NCI-H187 treated with DMSO at 0.1 percent for 48 hours (cell line): ENCODE measurements at places on chromosomes 16 and 17.

DNA sequence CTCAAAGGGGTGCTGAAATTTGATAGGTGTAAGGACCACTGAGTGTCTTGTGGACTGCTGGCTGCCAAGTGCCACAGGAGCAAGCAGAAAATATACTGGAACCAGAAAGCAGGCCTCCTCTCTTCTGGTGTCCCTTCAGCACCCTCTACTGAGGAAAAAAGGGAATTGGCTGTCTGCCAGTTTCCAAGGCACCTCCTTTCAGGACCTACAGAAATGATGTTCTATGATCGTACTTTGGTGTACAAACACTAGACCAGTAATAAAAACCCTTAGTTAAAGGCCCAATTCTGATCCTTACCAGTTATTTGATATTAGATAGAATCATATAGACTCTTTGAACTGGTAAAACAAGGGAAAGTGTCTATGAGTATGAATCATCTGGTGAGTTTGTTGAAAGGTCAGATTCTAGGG lies 35.8 kb upstream of the BCAS3 start:
- no peak for DNase-seq

DNA sequence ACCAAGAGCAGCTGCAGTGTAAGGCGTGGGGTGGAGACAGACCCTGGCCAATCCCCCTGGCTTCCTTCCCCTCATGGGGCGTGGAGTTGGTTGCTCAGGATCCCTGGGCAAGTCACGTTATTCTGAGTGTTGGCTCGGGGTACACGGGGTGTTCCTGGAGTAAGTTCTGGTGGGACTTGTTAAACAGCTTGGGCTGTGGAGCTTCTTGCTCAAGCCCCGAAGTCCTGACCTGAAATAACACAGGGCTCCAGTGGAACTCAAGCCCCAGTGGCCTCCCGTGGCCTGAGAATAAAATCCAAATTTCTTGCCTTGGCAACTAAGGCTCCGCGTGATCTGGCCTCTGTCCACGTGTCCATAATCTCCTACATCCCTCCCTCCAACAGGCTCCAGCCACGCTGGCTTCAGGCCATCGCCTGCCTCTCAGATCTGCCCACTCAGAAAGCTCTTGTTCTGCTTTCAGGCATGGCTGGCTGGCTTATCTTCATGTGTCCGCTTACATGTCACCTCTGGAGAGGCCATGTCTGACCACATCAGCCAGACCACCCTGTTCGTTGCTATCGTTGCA lies 49.3 kb upstream of the BCO1 start:
- no peak for DNase-seq

- DNase-seq, result no peak
Observed at GRCh38 chr16:53266156-53266555, 168.1 kb upstream of the RBL2 start.

GRCh38 chr17:53749178-53749577 lies 73.5 kb upstream of the KIF2B start:
- DNase-seq, result no peak

DNA sequence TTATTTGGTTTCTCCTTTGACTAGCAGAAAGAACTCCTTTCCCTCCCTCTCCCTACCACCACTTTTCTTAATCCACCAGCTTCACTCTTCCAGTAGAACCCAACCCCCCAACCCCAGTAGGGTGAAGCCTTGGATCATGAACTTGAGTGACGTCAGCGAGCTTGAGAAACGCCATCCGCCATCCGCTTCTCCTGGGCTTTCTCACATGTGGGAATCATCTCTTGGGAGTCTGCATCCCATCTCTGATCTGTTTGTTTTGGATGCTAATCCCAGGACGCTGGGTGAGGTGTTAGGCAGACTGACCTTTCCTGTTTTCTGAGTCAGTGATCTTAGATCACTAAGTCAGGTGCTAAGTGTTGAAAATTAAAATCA lies 16.0 kb upstream of the SOX9 start:
- DNase-seq, result no peak

- no peak for DNase-seq
Observed at GRCh38 chr17:1577182-1577581, 14.6 kb upstream of the PITPNA start.

DNA sequence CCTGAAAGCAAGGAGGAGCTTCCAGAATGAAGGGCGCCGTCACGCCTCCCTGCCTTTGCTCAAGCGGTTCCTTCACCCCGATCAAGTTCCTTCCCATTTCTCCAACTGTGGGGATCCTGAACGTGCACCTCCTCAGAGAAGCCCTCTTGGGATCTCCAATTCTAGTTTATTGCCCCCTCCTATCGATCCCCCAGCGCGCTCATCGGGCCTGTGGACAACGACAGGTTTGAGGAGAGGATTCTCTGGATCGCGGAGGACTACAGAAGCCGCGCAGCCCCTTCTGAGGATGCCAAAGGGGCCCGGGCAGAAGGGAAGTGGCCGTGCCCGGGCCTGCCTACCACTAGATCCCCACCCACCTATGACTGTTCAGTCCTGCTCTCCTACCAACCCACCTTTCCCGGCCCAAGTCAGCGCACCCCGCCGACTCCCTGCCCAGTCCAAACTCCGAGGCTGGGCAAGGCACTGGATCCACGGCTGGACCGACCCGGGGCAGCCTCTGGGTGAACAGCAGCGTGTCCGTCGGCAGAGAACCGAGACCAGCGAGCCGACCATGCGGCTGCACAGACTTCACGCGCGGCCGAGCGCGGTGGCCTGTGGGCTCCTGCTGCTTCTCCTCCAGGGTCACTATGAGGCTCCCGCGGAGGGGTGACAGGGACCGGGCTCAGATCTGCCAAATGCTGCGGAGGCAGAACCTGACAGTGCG lies 12.8 kb upstream of the CES3 start:
- no peak for DNase-seq

- DNase-seq, result no peak
Observed at GRCh38 chr17:45383003-45383402, 49.7 kb downstream of the ARHGAP27 start.

GRCh38 chr16:1579214-1579613 lies 32.7 kb downstream of the IFT140 start:
- DNase-seq, result no peak

- no peak for DNase-seq
Observed at GRCh38 chr16:58940609-58941008, 206.5 kb upstream of the GOT2 start.

DNA sequence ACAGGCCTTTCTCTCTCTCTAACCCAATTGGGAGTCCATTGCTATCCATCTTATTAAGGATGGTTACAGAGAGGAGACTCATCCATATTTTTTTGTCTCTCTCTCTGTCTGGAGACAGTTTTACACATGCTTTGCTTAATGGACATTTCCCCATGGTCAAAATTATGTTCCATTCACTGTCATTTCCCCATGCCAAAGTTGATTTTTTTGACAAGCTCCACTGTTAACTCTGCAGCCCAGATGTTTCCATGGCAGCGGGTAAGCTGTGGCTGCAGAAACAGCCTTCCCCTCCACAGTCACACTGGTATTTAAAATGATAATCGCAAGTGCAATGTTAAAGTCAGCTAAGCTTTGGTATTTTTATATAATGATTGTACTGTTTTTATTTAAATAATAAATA lies 63.9 kb upstream of the HLF start:
- no peak for DNase-seq

- DNase-seq, result no peak
Observed at GRCh38 chr17:14904386-14904785, 360.7 kb downstream of the PMP22 start.

DNA sequence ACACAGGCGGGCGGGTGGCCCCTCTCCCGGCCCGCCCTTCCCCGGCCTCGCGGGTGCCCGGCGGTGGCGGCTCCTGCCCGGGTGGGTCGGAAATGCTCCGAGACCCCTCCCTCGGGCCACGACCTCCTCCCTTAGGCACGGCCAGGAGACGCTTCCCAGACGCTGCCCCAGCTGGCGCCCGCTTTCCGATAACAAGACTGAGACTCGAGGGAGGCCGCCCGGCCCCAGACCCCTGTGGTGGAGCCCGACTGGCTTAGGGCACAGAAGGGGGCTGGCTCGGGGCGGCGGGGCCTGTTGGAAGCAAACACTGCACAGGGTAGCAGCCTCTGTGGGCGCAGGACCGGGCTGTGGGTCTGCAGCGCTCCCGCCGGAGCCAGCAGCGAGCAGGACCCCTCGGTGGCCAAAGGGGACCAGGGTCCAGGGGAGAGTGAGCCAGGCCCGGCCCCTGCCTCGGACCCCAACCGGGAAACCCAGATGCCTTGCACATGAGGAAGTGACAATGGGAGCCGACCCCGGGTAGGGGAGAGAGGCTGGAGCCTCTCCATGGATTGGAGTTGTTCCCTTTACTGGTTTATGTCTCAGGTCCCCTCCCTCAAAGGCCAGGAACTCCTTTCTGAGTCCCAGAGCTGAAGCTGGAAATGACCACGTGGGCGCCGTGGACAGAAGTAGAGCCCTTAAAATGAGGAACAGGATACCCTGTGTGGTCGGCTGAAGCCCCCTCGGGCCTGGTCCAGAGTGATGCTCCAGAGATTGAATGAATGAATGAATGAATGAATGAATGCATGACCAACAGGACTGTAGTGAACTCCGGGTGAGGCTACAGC lies 19.8 kb upstream of the ADCY7 start:
- no peak for DNase-seq

GRCh38 chr17:46733837-46734475 lies 84.5 kb downstream of the WNT3 start:
- no peak for DNase-seq

GRCh38 chr17:76268015-76268749 lies 3.0 kb downstream of the UBALD2 start:
- no peak for DNase-seq

- DNase-seq, result no peak
Observed at GRCh38 chr17:47989700-47990099, 18.8 kb downstream of the CDK5RAP3 start.

DNA sequence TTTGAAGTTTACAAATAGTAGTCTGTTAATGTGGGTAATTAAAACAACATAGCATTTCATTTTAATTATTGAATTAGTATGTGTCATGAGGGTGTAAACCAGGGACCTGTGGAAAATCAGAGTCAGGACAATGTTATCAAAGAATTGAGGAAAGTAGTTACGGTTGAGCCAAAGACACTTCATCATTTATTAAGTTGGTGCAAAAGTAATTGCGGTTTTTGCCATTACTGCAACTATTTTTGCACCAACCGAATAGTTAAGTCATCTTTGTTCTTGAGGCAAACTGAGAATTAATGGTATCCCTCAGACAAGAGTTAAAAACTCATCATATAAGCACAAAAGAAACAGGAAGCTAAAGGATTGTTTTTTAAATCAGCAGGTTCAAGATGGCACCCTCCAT lies 593.7 kb downstream of the KCNJ2 start:
- DNase-seq, result no peak

GRCh38 chr17:59725691-59726090 lies 18.2 kb downstream of the VMP1 start:
- DNase-seq, result no peak

GRCh38 chr16:88526906-88527185 lies 43.4 kb upstream of the ZC3H18 start:
- no peak for DNase-seq

- no peak for DNase-seq
Observed at GRCh38 chr17:65364438-65364837, 197.0 kb downstream of the AXIN2 start.

DNA sequence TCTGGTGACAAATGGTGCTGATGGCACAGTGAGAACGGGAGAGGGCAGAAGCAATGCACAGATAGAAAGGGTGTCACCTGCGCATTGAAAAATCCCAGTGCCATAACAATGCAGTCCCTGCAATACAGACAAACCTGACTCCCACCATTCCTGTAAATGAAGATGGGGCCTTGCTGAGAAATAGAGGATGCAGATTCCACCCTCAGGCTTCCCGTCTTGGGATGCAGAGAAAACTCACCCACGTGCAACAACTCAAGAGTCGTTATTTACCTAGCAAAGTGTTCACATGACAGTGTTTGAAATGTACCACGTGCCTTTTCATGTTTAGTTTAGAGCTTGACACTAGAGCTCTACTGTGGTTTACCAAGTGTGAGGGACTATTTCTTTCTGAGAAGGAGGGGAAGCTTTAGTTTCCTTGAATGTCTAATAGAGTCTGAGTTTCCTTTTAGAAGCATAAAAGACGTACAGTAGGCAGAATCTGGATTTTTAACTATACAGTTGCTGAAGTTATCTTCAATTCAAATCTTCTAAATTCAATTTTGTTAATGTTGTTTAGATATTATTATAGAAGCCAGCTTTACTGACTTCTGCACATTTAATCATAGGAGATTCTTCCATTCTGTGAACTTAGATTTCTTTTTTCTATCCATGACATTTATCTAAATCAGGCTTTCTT lies 35.6 kb downstream of the WWOX start:
- DNase-seq, result no peak

GRCh38 chr17:41863074-41863848 lies 2.0 kb downstream of the KLHL11 start:
- no peak for DNase-seq

DNA sequence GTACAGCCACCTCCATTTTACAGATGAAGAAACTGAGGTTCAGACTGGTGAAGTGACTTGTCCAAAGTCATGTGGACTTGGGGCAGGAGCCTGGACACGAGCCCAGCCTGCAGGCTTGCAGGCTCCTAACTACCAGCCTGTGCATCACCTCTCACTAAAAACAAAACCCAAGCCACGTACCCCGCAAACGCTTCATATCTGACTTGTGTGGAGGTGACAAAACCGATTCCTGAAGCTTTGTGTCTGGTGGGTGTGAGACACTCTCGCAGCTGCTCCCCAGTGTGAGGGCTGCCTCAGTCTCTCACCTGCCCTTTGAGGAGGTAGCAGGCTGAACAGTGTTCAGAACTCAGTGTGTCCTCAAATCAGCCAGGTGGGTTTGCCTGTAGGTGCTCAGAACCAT lies 8.4 kb downstream of the HNF1B start:
- DNase-seq, result no peak

GRCh38 chr16:66616169-66616568 lies 11.7 kb downstream of the CMTM3 start:
- DNase-seq, result no peak

DNA sequence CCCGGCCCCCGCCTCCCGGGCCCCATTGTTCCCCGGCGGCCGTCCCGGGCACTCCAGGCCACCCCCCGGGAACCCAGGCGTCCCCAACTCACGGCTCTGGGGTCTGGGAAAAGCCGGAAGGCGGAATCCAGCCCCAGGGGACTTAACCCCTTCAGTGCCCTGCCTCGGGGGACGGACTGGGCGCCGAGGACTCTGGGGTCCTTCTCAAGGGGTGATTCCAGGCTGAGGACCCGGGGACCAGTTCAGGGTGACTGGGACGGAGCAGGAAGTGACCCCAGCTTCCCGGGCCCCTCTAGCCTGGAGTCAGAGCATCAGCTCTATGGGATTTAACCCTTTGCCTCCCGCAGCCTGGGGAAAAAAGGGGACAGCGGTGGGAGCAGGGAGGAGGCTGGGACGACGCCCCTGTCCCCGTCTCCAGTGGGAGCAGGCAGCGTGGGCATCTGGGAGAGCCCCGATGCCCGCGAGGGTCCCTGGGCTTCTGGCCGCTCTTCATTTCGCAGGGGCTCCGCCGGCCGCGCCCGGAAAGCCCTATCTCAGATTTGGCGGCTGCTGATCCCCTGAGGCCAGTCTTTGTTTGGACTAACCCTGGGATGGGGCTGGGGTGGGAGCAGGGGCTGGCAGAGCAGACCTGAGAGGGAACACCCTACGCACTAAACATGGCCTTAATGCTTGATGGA lies at the start of gene ZNF629:
TSS of gene ZNF629 (minus strand) at position 270 of the 677 bp plus-strand sequence. CDS start 2,723 bp downstream, outside the sequence.
- DNase-seq, result no peak
